ENCODE measurements at places on chromosomes 7 and 10.
A peak's percentile ranks its signal among the peaks of the same experiment; 100 is the strongest.

DNA sequence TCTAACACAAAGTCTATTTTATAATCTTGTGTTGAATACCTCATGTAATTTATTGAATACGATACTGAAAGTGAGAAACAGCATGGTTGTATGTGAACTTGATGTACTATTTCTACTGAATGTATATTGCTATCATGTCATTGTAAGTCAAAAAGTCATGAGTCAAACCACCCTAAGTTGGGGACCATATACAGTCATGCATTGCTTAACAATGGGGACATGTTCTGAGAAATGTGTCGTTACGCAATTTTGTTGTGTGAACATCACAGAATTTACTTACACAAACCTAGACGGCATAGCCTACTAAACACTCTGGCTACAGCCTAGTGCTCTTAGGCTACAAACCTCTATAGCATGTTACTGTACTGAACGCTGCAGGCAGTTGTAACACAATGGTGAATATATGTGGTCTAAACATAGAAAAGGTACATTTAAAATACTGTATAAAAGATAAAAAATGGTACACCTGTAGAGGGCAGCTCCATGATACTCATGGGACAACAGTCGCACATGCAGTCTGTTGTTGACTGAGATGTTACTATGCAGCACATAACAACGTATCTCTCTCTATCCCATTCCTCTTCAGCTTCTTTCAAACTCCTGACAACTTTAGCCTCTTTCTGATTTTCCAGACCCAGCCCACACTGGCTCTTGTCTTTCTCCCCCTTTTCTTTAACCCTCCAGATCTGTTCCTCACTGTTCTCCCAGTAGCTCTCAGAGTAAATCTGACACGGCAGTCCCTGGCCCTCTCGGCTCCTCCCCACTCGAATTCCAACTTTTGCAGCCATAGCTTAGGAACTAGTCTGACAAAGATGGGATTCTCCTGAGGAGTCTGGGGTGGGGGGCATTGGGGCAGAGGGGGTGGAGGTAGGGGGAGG is 90.1 kb downstream of the SNX10 start:
- DNase-seq: no peak

GRCh38 chr7:34849163-34849960 is 187.9 kb downstream of the DPY19L1 start:
- no peak for DNase-seq

DNA sequence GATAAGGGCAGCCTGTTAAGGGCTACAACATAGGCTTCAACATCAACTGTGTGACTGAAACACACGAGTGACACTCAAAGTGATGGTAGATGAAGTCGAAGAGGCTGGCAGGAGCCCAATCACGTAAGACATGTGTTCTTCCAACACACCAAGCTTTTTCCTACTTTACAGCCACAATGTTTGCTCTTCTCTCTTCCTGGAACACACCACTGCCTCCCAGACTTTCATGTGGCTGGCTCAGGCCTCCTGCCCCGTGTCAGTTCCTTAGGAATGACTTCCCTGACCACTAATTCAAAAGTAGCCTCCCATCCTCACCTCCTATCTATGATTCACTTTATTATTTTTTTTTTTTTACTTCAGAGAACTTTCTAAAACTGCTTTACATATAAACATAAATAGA is 209.2 kb downstream of the GPAM start:
- DNase-seq: no peak

DNA sequence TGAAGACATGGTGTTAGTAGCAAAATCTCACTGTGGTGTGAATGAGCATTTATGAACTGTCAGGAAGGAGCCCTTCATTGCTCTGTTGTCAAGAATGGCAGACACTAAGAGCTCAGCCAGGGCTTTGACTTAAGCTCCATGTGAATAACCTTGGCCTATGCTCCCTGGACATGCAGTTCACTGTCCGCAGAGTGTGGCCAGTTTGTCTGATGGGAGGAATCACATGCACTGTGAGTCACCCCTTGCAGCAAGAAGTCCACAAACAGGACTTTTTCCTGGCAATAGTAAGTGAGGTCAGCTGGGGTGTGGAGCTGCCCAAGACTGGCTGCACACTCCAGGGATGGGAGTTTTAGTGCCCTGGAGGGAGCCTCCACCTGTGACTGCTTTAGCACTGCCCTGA is 49.5 kb downstream of the ZNF37A start:
- DNase-seq: no peak

- no peak for DNase-seq
Measured at GRCh38 chr7:584122-584465, 64.4 kb upstream of the PDGFA start.

DNA sequence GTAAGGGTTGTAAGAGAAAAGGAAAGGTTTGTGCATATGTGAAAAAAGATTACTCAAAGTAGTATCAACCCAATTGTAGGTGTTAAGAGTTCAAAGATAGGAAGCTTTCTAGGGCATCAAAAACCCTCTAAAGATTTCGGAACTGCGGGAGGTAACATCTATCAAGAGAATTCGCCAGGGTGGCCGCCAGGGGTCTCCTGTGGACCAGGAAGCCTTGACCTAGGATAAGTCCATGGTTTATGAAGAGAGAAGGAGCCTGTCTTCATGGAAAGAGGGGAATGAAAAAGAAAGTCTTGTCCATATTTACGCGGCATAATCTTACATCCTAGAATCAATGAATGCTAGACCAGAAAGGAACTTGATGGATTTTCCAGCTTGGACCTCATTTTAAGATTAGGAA is 140.7 kb upstream of the CALCR start:
- no peak for DNase-seq

GRCh38 chr10:111125102-111125501 is 48.3 kb downstream of the ADRA2A start:
- no peak for DNase-seq

DNA sequence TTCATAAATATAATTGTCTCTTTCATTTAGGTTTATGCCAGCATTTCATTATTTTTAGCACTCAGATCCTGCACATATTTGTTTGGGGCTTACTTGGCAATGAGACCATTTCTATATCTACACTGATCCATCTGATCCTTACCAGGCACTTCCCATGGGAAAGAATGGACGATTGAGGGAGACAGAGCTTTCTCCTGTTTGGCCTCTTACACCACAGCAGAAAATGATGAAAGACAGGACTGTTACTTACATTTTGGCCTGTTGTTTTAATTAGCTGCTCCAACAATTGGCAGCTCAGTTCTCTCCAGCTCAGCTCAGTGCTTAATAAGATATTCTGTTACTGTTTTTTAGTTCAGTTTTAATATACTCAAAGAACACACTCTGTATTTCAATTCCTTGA is 77.6 kb upstream of the RSU1 start:
- no peak for DNase-seq

DNA sequence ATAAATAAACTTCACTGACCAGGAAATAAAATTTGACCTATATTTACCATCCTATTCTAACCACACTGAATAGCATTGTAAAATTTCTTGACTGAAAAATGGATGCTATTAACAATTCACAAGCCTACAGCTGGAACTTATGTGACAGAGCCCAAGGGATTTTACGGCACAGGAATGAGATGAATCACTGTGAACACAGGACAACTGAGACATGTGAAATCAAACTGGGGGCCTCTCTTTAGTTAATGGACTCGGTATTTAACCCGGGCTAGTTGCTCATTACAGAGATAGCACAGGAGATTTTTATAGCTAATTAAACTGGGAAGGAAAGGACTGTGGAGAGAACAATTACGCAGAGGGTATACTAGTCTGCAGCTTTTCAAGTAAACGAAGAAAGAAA is 100.6 kb downstream of the MICU1 start:
- DNase-seq: no peak

GRCh38 chr7:51024867-51025266 is 242.2 kb upstream of the GRB10 start:
- no peak for DNase-seq

GRCh38 chr10:5443429-5443828 is 31.1 kb downstream of the NET1 start:
- no peak for DNase-seq

- no peak for DNase-seq
Measured at GRCh38 chr7:2972835-2973161, 70.9 kb downstream of the CARD11 start.

GRCh38 chr7:22205631-22206030 is 151.3 kb downstream of the RAPGEF5 start:
- no peak for DNase-seq

- no peak for DNase-seq
Measured at GRCh38 chr7:1740214-1740613, 70.1 kb downstream of the ELFN1 start.

DNA sequence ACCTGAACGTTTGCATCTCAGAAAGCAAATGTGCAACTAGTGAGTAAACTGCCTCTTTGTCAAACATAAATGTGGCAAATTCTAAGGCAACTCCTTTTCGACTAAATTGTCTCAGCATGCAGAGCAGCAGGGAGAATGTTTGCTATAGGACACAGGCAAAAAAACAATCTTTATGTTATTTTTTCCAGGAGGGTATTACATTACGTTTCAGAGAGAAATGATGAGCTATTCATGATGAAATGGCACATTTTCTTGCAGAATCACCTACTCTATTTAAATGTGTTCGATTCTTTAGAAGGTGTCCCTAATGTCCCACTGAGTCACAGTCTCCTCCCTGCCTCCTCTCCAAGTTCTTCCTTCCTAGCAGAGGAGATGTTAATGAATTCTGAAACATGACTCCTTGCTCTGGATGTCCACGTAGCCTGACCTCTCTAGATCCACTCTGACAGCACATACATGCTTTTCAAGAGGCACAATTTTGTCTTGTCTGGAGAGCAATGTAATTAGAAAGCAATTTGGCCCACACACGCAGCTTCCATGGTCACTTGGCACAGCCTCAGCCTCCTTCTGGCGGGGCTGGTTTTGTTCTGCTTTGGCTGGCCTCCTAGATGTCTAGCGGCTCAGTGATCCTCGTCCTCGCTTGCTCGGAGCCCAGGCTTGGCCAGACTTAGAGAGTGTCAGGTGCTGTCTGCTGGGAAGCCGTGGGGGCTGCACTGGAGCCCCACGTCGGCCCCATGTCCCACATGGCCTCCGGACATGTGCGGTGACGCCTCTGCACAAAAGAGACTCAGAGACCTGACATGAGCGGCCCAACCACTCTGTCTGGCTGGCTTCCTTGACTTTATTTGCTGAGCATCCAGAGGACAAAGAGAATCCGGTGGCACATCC is 125.7 kb upstream of the ZNF438 start:
- DNase-seq: no peak

- DNase-seq: no peak
Measured at GRCh38 chr10:76149182-76149581, 717.8 kb downstream of the LRMDA start.

DNA sequence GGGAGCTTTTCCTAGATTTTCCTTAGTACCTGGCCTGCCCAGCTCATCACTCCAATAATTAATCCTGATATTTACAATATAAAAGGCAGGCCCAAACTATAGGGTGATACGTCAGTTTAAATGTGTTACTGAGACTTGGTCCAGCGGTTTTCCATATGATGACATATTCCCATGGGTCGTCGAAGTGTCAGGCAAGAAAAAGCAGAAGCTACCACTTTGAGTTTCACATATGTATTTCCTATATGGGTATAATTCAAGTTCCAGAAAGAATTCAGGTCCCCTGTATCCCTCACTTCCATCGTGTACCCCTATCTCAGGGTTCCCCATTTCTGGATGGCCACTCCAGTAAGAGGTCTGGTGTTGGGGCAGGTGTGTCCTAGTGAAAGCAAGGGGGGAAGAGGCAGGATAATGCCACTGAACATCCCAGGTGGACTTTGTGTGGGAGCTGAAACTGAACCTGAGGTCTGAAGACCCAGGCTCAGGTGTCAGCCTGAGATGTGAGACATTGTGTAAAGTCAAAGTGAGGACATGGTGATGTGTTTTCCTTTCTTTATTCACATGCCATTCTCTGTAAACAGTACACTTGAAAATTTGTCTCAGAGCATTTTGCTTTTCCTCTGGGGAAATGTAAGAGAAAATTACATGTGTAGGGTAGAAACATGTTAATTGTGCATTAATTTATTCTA is 167.8 kb downstream of the PLXDC2 start:
- DNase-seq: no peak

DNA sequence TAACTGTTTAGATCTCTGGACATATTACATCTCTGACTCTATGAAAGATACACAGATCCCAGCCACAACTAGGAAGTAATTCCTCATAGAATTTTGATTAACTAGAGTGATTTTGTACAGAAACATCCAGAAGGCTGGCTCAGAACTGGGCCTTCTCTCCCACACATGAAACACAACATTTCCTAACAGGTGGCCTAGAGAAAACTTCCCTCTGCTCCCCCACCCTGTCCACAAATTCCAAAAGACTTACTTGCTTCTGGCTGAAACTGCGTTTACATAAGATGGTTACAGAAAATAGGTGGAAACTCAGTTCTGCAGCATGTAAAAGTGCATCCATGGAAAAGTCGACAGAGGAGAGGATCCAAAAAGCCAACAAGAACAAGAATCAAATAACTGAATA is 132.9 kb downstream of the FZD1 start:
- no peak for DNase-seq

DNA sequence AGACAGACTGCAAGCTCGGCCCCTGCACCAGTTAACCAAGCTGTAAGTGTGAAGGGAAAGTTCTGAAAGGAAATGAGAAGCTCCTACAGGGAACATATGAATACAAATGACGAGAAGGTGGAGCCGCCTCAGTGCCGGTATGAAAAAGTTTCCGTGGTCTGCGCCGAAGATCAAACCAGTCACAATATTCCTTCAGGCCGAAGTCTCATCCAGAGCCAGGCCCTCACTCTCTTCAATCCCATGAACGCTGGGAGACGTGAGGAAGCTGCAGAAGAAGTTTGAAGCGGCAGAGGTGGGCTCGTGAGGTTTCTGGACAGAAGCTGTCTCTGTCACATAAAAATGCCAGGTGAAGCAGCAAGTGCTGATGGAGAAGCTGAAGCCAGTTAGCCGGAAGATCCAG is 71.9 kb downstream of the CFAP46 start:
- DNase-seq: no peak

GRCh38 chr7:602341-603141 is 82.9 kb upstream of the PDGFA start:
- no peak for DNase-seq

GRCh38 chr10:79502561-79503309 is 9.6 kb upstream of the EIF5AL1 start:
- DNase-seq: no peak

- DNase-seq: no peak
Measured at GRCh38 chr10:48324580-48324979, 18.1 kb downstream of the MAPK8 start.

GRCh38 chr7:74217455-74218342 is 7.9 kb downstream of the LAT2 start:
- peak; percentile 41 for DNase-seq

DNA sequence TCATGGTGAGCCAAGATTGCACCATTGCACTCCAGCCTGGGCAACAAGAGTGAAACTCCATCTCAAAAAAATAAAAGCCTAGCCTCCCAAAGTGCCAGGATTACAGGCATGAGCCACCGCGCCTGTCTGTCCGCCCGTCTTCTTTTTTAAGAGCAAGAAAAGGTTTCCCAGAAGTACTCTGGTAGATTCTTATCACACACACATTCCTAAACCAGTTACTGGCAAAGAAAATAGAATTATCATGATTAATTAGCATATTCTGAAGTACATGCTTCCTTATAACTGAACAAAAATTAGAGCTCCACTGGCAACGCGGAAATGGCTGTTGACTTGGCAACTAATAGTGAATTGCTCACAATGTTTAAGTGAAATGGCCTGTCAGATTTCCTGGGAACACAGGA is 87.0 kb downstream of the ADK start:
- no peak for DNase-seq
